ENCODE measurements at places on chromosomes 3 and 15. TPM values are rescaled to one million over a fixed set of nuclear protein-coding genes. Genes with fewer than 3 reads are reported as not detected.

The ADGRG7 gene
- total RNA-seq = not detected

The CORO2B gene
- total RNA-seq = not detected

The CD47 gene
- total RNA-seq = 236 TPM

The EXD1 gene
- total RNA-seq = not detected
